ENCODE measurements at places on chromosomes 11 and 22. TPM values are rescaled to one million over a fixed set of nuclear protein-coding genes. Genes with fewer than 3 reads are reported as not detected.
A peak's percentile ranks its signal among the peaks of the same experiment; 100 is the strongest.

- DNase-seq: peak; percentile 62
Measured at GRCh38 chr11:72041364-72042063, 38.8 kb downstream of the NUMA1 start.

GRCh38 chr11:112565551-112565950 lies 304.9 kb upstream of the PLET1 start:
- DNase-seq: no peak

The AAMDC gene
- total RNA-seq: 1.7 TPM

The SYNGR1 gene
- total RNA-seq: 2.0 TPM

Measured in natural killer cell treated with Interleukin-12 subunit alpha and Interleukin-12 subunit beta and Interleukin-15 and Interleukin-18, amount 100 ng/mL, for 72 hours (primary cell).